ENCODE measurements at places on chromosomes 2 and 18. TPM values are rescaled to one million over a fixed set of nuclear protein-coding genes. Genes with fewer than 3 reads are reported as not detected.

VSNL1 gene
- polyA plus RNA-seq: 0.44 TPM

SERPINB3 gene
- polyA plus RNA-seq: 0.61 TPM

SAG gene
- polyA plus RNA-seq: not detected

FBLN7 gene
- 1.2 TPM for polyA plus RNA-seq

DNA sequence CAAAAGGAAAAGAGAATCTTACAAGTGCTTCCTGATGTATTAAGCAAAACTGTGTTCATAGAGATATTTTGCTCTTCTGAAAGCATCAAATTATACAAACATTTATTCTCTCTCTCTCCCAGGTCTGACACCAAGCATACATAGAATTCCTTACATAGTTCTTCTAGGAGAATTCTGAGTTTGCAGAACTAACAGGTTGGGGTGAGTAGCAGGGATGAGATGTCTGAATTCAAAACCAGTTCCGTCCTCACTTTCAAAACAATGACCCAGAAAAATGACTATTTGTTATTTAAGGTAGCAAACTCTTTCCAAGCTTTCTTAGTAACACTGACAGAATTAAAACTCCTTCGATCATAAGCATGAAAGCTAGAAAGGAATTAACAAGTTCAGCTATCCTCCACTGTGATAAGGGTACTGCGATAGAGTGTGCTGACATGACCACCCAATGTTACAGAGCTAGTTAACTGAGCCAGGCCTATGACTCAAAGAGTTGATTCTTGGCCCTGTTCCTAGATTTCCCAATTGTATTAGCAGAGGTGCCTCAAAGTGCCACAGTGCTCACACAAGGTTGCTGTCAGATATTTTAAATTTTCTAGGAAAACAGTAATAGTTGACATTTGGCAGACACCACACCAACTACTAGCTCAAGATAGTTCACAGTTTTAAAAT lies 85.8 kb upstream of the SETBP1 start:
- H3K4me3 ChIP-seq: no peak overlapping the region
- DNase-seq: no peak
- H3K36me3 ChIP-seq: no peaks in the 10 kb centered on the region
- peaks cover 25% of the 10 kb centered on the region for H3K4me1 ChIP-seq

DNA sequence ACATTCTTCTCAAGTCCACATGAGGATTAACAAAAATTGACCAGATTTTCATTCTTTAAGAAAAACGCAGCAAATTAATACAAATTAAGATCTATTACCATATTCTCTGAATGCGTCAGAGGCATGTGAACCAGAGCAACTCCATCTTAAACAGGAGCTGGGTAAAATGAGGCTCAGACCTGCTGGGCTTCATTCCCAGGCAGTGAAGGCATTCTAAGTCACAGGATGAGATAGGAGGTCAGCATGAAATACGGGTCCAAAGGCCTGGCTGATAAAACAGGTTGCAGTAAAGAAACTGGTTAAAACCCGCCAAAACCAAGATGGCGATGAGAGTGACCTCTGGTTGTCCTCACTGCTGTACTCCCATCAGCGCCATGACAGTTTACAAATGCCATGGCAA lies 217.6 kb downstream of the RDH14 start:
- H3K27me3 ChIP-seq: no peaks in the 10 kb centered on the region
- no peaks in the 10 kb centered on the region for H3K36me3 ChIP-seq
- H3K4me1 ChIP-seq: no peaks in the 10 kb centered on the region
- no peak overlapping the region for H3K27ac ChIP-seq

HMSD gene
- 0.10 TPM for polyA plus RNA-seq

DNA sequence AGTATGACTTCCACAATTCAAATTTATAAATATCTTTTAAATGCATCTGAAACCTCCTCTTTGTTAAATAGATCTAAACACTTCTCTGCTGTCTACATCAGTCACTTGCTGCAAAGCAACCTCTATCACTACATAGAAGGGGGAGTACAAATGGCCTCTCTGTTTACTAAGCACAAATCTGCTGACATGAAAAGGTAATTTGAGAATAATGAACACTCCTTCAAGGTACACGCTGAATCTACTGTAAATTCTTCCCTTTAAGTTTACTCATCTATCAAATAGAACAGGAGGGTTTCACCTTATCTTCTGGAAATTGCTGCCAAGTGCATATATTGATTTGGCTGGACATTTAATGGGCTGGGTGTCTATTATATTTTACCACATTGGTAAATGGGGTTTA lies 879.6 kb downstream of the SUCLG1 start:
- H3K27ac ChIP-seq: no peak overlapping the region
- no peak overlapping the region for H3K4me3 ChIP-seq
- no peaks in the 10 kb centered on the region for H3K27me3 ChIP-seq

- H3K27me3 ChIP-seq: no peaks in the 10 kb centered on the region
- no peaks in the 10 kb centered on the region for H3K36me3 ChIP-seq
- H3K27ac ChIP-seq: no peak overlapping the region
- H3K4me3 ChIP-seq: no peak overlapping the region
- no peaks in the 10 kb centered on the region for H3K4me1 ChIP-seq
- no peak for DNase-seq
Measured at GRCh38 chr2:211084352-211084751, 528.0 kb downstream of the CPS1 start.

DNA sequence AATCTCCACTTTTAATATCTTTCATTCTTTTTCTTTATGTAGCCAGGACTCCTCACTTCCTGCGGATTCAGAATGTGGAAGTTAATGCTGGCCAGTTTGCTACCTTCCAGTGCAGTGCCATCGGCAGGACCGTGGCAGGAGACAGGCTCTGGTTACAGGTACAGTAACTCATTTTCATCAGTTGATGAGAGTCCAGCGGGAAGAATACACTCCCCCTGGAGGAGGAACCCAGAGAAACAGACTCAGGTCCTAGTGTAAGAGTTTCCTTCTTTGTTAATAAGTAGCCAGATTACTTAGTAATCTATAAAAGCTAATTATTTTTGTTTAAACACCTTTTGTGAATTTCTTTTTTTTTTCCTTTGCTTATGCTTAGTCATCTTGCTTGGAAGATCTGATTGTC lies 359.4 kb downstream of the PTPRM start:
- peak; percentile 40 for DNase-seq
- peaks cover 45% of the 10 kb centered on the region for H3K4me1 ChIP-seq

DNA sequence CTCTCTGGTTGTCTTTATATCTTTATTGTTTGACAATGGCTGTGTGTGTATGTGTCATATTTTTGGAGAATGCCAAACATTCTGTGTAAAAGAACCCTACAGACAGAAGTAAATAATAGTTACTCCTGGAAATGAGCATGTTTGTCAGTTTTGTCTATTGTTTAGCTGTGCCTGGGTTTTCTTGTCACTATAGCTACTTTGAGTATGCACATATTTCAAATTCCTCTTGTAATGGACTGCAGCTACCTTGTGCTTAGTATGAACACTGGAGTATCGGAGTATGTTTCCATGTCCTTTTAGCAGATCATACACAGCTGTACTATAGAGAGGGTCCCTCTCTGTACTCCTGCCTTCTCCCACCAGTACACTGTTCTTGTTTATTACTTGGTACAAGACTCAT lies 58.0 kb upstream of the DOCK10 start:
- no peak overlapping the region for H3K4me3 ChIP-seq
- no peak overlapping the region for H3K27ac ChIP-seq

DNA sequence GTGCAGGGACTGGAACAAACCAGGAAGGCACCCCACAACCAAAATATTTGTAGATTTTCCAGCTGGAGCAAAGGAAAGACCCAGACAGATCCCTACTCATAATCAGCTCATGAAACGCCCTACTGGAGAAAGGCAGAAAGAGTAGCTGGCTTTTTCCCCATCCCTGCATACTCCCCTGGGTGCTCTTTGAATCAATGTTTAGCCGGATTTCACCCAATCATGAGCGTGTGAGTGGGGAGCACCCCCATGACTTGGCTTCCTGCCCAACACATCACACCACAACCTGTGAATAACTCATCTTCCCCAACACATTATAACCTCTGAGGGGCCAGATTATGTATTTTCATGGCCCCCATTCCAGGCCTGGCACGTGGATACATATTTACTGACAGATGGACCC lies 35.1 kb upstream of the SLC14A1 start:
- H3K4me1 ChIP-seq: peaks cover 20% of the 10 kb centered on the region
- H3K4me3 ChIP-seq: no peak overlapping the region
- H3K27ac ChIP-seq: no peak overlapping the region

DNA sequence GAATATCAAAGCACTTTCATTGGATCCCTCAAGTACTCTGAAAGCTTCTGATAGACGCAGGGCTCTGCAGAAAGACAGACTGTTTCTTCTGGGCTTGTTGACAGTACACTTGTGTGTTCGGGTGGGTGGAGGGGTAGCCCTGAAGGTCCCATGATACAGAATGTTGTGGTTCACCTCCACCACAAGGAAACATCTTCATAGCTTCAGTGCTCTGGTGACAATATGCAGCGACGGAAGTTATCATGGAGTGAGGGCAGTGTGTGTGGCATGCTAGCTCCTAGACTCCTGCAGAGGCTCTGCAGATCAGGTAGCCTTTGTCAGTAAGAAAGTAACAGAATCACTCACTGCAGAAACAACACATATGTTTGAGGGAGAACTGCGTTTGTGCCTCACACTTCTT lies 90.7 kb downstream of the MEIS1 start:
- no peak for DNase-seq
- H3K27ac ChIP-seq: no peak overlapping the region
- no peaks in the 10 kb centered on the region for H3K27me3 ChIP-seq
- H3K4me3 ChIP-seq: no peak overlapping the region

GRCh38 chr2:186695081-186695756 lies 1.4 kb downstream of the FAM171B start:
- H3K4me3 ChIP-seq: peak overlapping the region; percentile 67
- peaks cover 14% of the 10 kb centered on the region for H3K27me3 ChIP-seq
- no peak overlapping the region for H3K27ac ChIP-seq
- no peaks in the 10 kb centered on the region for H3K36me3 ChIP-seq
- peak; percentile 55 for DNase-seq

- no peaks in the 10 kb centered on the region for H3K36me3 ChIP-seq
- H3K4me1 ChIP-seq: no peaks in the 10 kb centered on the region
- DNase-seq: no peak
- H3K27me3 ChIP-seq: no peaks in the 10 kb centered on the region
- H3K4me3 ChIP-seq: no peak overlapping the region
Measured at GRCh38 chr2:215238485-215239098, 73.3 kb upstream of the ATIC start.

RAB6C gene
- polyA plus RNA-seq: not detected
